ENCODE measurements at places on chromosomes 1 and 21. TPM values are rescaled to one million over a fixed set of nuclear protein-coding genes. Genes with fewer than 3 reads are reported as not detected.

DNA sequence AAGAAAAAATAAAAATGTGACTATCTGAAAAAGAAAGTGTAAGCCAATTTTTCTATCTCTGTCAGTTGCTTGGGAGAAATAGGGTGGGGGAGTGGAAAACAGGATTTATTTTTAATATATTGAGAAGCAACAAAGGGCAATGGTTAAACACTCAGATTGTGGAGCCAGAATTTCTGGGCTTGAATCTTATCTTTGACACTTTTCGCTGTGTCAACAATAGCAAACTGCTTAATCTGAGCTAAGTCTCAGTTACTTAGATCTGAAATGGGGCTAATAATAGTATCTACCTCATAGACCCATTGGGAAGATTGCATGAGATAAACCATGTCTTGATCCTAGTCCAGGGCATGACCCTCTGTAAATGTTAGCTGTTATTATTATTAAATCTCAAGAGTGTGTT is 468.1 kb downstream of the ADGRL2 start:
- no peaks in the 10 kb centered on the region for H3K27me3 ChIP-seq
- H3K36me3 ChIP-seq: no peaks in the 10 kb centered on the region
- no peaks in the 10 kb centered on the region for H3K4me1 ChIP-seq
- no peak for DNase-seq

GRCh38 chr1:4075436-4076225 is 175.6 kb upstream of the C1orf174 start:
- no peak for DNase-seq
- no peak overlapping the region for H3K4me3 ChIP-seq
- H3K4me1 ChIP-seq: no peaks in the 10 kb centered on the region

DNA sequence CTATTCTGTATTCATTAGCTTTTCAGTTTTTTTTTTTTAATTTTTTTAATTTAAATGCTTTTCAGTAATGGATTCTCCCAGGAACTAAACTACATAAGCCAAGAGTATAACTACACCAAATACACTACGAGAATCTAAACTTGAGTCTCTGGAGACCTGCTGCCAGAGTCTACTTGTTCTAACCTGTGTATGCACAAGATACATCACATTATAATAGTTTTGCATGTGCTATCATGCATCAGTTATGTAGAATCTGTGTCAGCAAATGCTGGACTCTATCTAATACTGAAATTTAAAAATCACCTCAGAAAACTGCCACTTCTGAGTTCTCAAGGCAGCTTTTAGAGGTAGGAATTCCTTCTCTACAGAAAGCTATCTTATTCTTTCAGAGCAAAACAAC is 146.3 kb upstream of the GREM2 start:
- no peak overlapping the region for H3K27ac ChIP-seq
- no peaks in the 10 kb centered on the region for H3K4me1 ChIP-seq
- DNase-seq: no peak
- H3K27me3 ChIP-seq: no peaks in the 10 kb centered on the region
- H3K36me3 ChIP-seq: no peaks in the 10 kb centered on the region

- no peaks in the 10 kb centered on the region for H3K36me3 ChIP-seq
- no peak overlapping the region for H3K27ac ChIP-seq
- no peak overlapping the region for H3K4me3 ChIP-seq
- DNase-seq: no peak
- no peaks in the 10 kb centered on the region for H3K4me1 ChIP-seq
- H3K27me3 ChIP-seq: no peaks in the 10 kb centered on the region
Measured at GRCh38 chr21:40646651-40647050, 200.3 kb downstream of the DSCAM start.

DNA sequence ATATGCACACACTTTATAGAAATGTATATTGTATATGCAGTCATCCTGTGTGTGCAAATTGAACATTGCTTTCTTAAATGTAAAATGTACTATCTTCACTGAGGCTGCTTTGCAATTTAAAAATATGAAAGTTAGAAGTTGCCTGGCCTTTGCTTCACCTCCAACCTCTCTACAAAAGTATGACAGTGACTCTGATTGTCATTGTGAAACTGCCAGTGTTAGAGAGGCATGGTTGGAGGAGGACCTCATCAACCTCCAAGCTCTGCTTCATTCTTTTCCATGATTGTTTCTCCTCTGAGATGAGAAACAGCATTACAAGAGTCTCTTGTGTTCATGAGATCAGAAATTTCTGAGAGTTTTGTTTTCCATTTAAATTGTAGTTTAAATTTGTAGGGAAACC is 185.5 kb downstream of the ZC3H11B start:
- H3K4me1 ChIP-seq: no peaks in the 10 kb centered on the region
- no peaks in the 10 kb centered on the region for H3K27me3 ChIP-seq
- H3K36me3 ChIP-seq: no peaks in the 10 kb centered on the region
- no peak for DNase-seq
- no peak overlapping the region for H3K4me3 ChIP-seq

- no peak overlapping the region for H3K4me3 ChIP-seq
- H3K27ac ChIP-seq: no peak overlapping the region
- DNase-seq: no peak
- H3K27me3 ChIP-seq: no peaks in the 10 kb centered on the region
Measured at GRCh38 chr1:226643611-226644540, 95.2 kb downstream of the ITPKB start.

DNA sequence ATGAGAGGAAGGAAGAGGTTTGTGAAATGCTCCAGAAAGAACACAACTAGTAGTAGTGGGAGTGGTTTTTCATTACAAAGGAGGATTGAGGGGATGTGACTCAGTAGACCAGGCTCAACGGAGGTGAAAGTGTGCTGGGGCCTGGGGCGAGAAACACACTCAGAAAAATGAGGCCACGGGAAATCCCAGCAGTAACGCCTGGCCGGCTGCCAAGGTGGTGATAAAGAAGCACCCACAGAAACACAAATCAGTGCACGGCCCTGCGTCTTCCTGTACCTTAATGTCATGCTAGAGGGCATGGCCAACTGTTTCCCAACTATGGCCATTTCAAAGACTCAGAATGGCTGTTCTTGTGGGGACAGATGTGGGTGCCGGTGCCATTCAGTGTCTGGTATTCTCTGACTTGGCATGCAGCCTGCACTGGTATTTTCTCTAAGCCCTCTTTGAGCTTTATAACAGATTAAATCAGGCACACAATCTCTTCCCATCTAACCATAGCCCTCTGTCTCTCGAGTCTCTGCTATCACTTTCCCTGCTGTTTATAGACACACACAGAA is 38.2 kb downstream of the URB2 start:
- H3K27me3 ChIP-seq: no peaks in the 10 kb centered on the region
- no peaks in the 10 kb centered on the region for H3K36me3 ChIP-seq
- no peaks in the 10 kb centered on the region for H3K4me1 ChIP-seq
- no peak overlapping the region for H3K27ac ChIP-seq
- H3K4me3 ChIP-seq: no peak overlapping the region

DNA sequence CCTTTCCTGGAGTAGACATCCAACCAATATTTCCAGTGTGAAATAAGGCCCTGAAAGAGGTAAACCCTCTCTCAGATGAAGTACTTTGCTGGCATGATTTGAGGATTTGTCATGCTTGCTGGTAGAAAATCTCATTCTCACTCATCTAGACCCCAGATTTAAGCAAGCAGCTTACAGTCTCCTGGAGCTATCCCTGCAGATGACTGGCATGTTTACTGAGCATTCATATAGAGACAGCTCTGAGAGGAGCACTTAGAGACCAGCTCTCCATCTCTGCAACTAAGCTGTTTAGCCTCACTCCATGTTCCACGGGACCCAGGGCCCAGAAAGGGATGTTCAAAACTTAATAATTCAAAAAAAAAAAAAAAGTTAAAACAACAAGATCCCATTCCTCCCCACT is 34.2 kb downstream of the GPR161 start:
- H3K36me3 ChIP-seq: peaks cover 5% of the 10 kb centered on the region
- no peaks in the 10 kb centered on the region for H3K27me3 ChIP-seq
- H3K27ac ChIP-seq: no peak overlapping the region
- no peaks in the 10 kb centered on the region for H3K4me1 ChIP-seq
- no peak for DNase-seq
- H3K4me3 ChIP-seq: no peak overlapping the region

DNA sequence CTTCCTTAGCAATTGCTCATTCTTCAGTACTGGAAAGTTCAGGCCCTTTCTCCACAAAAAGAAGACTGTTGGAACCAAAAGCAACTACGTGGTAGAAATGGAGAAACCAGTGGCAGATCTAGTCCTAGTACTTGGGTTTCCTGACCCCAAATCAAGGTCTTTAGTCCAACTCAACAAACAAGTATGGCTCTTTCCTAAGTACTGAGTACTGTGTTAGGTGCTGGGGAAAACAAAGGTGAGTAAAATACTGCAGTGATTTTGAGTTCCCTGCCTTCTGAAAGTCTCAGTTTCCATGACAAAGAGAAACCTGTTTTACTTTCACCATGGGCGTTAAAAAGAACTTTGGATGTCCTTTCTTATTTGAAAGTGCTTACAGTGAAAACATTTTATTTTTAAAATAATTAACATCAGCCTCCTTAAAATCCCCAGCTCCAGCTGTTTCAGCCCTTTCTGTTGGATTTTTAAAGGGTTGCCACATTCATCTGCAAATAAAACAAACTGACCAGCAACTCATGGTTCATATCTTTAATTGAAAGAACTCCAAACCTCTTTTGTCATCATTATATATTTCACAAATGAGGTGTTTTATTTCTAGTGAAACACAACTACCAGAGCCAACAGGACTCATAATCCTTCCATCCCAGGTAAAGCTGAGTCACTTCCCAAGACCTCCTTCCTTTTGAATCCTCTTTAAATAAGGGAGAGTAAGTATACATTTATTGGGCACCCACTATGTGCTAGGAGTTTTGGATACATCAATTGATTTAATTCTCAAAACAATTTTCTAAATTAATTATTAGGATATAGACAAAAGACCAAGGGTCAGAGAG is 35.4 kb downstream of the PLPP3 start:
- no peaks in the 10 kb centered on the region for H3K27me3 ChIP-seq
- H3K27ac ChIP-seq: no peak overlapping the region

DNA sequence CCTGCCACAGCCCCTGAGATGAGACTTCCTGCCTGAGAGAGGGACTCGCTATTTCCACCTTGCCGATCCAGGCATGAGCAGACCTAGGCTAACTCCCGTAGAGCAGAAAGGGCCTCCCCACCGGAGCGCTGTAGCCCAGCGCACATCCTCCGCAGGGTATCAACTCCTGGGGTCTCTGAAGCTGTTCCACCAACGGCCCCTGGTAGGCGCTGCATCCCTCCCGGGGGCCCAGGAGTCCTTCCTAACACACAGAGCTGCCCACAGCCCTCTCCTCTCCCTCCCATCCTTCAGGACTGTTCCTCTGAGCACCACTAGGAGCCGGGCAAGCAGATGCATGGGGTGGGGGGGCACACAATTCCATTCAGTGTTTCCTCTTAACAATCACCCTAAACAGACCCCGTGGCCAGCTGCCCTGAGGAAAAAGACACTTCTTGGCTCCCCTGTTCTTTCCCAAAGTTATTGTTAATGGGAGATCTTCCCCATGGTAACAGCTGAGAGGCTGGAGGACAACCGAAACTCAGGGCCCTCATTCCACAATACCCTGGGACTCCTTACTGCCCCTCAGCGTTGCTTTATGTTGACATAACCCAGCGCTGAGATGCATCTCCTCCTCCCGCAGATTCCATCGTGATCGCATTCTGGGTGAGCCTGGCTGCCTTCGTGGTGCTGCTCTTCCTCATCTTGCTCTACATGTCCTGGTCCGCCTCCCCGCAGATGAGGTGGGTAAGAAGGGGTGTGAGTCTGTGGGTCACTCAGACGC is 7.5 kb downstream of the MRAP start:
- no peak overlapping the region for H3K27ac ChIP-seq
- H3K27me3 ChIP-seq: no peaks in the 10 kb centered on the region
- peaks cover 4% of the 10 kb centered on the region for H3K36me3 ChIP-seq
- H3K4me1 ChIP-seq: no peaks in the 10 kb centered on the region

DNA sequence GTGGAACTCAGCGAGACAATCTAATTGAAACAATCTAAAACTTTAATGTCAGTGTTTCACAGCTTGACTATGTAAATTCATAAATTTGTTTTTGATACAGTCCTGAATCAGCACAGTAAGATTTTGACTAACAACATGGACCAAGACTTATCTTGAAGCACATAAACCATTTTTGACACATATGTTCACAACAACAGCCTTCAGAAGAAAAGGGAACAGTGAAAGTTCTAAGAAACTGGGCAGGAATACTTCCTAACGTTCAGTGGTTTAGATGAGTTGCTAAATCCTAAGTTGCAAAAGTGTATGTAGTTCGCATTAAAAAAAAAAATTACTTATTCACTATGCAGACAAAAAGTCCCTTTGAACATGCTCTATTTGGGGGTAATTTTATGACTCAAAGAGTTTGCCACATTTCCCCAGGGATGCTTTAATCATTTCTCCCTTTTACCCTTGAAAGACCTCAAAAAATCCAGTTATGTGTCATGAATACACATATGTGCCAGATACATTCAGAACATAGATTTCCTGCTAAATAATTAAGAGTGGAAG is 120.2 kb downstream of the MRPL39 start:
- H3K4me3 ChIP-seq: no peak overlapping the region
- H3K36me3 ChIP-seq: no peaks in the 10 kb centered on the region
- no peaks in the 10 kb centered on the region for H3K4me1 ChIP-seq
- no peaks in the 10 kb centered on the region for H3K27me3 ChIP-seq

DNA sequence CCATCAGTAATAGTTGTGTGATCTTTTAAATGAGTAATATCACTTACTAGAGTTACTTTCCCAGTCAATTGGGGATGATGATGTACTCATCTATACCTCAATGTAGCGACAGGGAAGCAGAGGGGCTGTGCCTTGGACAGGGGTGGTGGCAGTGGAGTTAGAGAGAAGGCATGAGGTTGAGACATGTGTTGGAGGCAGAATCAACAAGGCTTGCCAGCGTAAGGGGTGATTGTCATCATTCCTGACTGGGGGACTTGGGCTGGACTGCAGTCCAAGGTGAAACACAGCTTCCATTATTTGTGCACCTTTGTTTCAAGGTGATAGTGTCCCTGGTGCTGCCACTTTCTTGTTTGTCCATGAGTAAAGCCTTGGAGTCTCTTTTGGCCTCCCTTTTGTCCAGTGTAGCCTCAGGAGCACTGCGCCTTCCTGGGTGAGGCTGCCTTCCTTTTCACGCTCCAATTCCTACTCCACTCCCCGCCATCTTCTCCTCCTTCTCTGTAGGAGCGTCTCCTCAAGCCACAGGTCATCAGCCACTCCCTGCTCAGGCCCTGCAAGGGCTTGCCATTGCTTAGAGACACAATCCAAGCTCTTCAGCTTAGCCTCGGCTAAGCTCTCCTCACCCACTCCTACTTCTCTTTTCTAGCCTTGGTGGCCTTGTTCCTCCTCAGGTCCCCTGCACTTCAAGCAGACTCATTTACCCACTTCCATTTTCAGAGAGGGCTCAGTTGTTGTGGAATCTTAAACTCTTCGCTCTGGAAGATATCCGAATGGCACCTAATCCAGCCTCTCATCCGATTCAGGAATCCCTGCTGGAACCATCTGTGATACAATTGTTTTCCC is 77.6 kb upstream of the CD34 start:
- H3K4me3 ChIP-seq: no peak overlapping the region
- H3K36me3 ChIP-seq: no peaks in the 10 kb centered on the region
- H3K27me3 ChIP-seq: no peaks in the 10 kb centered on the region
- no peaks in the 10 kb centered on the region for H3K4me1 ChIP-seq
- H3K27ac ChIP-seq: no peak overlapping the region
- DNase-seq: no peak

GRCh38 chr1:207970329-207971233 is 59.7 kb upstream of the CD34 start:
- no peak overlapping the region for H3K4me3 ChIP-seq
- no peaks in the 10 kb centered on the region for H3K36me3 ChIP-seq
- no peak for DNase-seq

The HSPA13 gene
- 11.3 TPM for total RNA-seq

All from esophagus squamous epithelium (tissue), 5 donors.